Keratinocyte (primary cell): ENCODE measurements at places on chromosomes 5 and 9. TPM values are rescaled to one million over a fixed set of nuclear protein-coding genes. Genes with fewer than 3 reads are reported as not detected.

The SEMA4D gene
- polyA plus RNA-seq, result 0.19 to 0.87 TPM (median 0.43 TPM) in 3 replicates

The LCN2 gene
- polyA plus RNA-seq, result 28.9 to 77.4 TPM (median 67.4 TPM) in 3 replicates

The ARID3C gene
- polyA plus RNA-seq, result 0.03 to 0.05 TPM in 2 of 3 replicates, not detected in the other

The INSL6 gene
- polyA plus RNA-seq, result not detected in 3 replicates

The FBXO4 gene
- polyA plus RNA-seq, result 4.5 to 5.6 TPM (median 5.0 TPM) in 3 replicates

The SLC6A18 gene
- polyA plus RNA-seq, result not detected in 3 replicates
